Frontal cortex (tissue), 4 donors: ENCODE measurements at places on chromosomes 5 and 9. TPM values are rescaled to one million over a fixed set of nuclear protein-coding genes. Genes with fewer than 3 reads are reported as not detected.

DNA sequence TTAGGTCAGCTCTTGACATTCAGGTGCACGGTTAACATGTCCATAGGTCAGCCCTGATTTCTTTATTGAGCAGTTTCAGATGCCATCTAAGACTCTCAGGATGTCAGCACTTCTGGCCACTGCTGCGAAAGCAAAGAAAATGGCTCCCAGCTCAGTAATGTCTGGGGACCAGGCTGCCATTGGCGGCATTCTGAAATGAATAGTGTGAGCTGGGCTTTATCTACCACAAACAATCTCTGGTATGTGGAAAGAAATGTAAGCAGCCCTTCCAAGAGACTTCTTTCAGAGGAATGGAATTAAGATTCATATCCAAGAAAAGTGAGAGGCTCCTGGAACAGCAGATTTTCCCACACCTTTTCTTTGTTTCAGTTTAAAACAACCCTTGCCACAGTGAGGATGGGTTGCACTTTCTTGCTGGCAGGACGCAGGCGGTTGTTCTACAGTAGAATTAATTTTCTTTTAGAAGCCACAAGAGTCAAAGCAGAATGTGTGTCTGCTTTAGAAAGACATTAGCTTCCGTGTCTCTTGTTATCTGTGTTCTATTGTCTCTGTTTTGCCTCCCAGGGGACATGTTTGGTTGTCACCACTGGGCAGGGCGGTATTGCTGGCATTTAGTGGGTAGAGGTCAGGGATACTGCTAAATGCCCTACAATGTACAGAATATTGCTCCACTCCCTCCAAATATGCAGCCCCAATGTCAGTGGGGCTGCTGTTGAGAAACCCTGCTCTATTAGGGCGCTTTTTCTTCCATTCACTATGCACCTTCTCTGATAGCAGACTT is 149.9 kb upstream of the ANKH start:
- DNase-seq, result no peak

- no peak for DNase-seq
Measured at GRCh38 chr5:147092044-147092443, 142.8 kb upstream of the STK32A start.

- DNase-seq, result no peak
Measured at GRCh38 chr5:64831996-64832395, 63.3 kb downstream of the CWC27 start.

DNA sequence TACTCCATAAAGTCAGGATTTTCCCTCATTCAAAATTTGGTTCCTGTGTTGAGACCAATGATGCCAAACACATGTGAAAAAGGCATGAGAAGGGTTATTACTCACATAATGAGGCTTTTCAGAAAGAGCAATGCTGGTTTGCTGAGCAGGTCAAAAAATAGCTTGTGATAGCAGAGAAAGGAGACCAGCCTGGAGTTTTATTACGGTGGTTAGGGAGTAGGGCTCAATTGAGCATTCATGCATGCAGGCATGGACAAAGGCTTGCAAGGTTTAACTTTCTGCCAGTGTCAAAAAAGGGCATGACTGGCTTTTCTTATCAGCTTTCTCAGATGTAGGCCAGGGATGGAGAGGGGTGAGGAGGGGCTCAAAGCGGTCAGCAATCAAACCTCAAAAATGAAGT is 628.3 kb downstream of the DNAH5 start:
- no peak for DNase-seq

ADAMTSL1 gene
- total RNA-seq, result 11.4 TPM

QRFP gene
- total RNA-seq, result under 0.01 TPM
